CD4-positive, alpha-beta T cell treated with Interleukin-21 for 1 hour (primary cell): ENCODE measurements at places on chromosomes 3 and 15.
A peak's percentile ranks its signal among the peaks of the same experiment; 100 is the strongest.

DNA sequence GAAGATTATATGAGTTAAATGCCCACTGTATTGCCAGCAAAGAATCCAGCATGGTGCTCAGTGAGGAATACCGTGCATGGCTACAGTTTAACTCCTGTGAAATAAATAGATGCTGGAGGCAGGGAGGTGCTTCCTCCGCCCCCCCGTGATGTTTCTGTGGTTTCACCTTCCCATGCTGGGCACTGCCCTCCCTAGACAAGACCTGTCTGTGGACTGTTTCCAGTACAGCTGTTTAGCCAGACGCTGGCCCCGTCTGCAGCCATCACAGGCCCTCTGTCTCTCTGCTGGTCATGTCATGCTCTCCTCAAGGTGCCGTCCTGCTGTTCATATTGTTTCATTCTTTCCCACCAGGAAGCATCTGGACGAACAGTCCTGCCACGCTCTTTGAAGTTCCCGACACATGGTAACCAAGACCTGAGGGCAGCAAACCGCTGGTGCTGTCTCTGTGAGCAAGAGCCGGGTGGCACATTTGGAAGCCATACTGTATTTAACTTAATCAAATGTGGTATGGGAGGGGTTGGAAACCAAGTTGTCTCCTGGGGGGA lies 31.4 kb downstream of the GOLGA8S start:
- DNase-seq = no peak

GRCh38 chr15:80474224-80475215 lies 70.3 kb downstream of the ARNT2 start:
- no peak for DNase-seq

DNA sequence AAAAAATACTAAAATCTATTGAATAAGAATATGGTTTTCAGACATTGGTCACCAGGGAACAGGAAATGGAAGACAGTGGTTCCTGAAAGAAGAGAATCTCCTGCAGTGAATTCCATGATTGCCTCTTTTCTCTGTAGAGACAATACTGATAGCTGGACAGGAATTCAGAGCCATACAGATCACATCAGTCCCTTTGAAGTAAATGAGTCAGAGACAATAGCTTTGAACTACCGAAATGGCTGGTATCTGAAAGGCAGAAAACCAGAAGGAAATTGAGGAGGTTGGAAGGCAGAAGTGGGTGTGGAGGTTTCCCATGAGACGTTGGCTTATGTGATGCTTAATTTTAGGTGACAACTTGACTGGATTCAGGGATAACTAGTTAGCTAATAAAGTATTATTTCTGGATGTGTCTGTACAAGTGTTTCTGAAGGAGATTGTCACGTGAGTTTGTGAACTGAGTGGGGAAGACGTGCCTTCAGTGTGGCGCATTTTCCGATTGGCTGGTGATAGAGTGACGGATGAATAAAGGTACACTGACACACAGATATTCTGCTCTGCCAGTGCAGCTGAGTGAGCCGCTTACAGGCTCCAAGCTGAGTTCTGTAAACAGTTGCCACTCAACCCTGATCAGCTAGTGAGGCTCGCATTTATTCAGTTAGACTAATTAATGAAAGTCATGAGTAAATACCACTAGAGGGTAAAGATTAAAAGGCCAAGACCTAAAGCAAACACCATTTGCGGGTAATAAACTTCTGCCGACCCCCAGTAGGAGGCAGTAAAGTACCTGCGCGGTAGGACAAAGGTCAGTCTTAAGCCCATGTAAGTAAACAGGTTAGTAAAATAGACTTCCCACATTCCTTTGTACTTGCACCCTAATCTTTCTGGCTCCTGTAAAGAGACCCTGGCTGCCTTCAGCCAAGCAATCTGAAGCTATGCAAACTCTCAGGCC lies 1298.6 kb downstream of the SI start:
- no peak for DNase-seq

DNA sequence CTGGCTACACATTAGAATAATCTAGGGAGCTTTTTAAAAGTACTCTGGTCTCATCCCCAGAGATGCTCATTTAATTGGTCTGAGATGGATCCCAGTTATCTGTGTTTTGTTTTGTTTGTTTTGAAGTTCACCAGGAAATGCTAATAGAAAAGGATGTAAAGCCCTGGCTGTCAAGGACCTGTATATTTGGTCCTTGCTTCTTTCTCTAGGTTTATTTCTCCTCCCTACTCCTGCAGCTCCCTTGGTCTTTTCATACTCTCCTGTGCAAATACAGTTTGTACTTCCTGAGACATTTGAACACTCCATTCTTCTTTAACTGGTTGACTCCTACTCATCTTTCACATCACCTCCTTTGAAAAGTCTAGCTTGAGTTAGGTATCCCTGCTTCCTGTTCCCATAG lies 3.3 kb downstream of the PIK3CA start:
- no peak for DNase-seq

GRCh38 chr3:191363221-191363620 lies 32.9 kb upstream of the UTS2B start:
- DNase-seq = no peak

DNA sequence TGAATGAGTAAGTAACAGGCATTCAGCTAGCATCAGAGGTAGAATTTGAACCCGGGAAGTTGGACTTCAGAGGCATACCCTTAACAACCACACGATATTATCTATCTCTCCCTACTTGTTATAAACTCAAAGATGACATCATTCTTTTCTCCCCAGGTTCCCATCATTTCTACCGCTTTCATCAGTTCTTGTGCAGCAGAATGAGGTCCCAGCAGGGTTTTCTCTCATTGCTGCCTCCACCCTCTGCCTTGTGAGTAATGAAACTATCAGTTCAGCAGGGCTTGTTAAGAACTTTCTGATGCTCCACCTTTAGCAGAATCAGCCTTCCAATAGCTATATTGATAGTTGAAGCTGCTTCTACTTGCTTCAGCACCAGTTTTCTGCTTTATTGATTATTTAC lies 487.5 kb upstream of the KCNMB2 start:
- no peak for DNase-seq

DNA sequence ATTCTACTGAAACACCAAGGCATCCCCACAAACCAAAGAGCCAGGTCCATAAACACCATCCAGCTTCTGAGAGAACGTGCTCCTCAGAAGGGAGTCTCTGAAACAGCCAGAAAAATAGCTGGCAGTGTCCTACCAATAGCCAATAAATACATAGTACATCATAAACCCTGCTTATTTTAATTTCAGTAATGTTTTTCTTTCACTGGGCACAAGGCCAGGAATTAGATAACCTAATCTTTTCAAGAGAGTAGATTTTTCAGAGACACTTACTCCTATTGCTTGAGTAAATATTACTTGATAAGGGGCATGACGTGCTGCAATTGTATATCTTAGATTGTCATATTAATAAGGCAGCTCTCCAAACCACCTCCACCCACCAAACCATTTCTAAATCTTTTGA lies 22.7 kb downstream of the GADL1 start:
- DNase-seq = no peak

- DNase-seq = no peak
These were observed 286.8 kb upstream of the TRIM42 start for GRCh38 chr3:140391061-140391460.

- DNase-seq = no peak
These were observed 15.9 kb upstream of the GPR156 start for GRCh38 chr3:120300971-120301370.

- no peak for DNase-seq
These were observed 241.9 kb upstream of the TOPAZ1 start for GRCh38 chr3:43999728-44000319.

DNA sequence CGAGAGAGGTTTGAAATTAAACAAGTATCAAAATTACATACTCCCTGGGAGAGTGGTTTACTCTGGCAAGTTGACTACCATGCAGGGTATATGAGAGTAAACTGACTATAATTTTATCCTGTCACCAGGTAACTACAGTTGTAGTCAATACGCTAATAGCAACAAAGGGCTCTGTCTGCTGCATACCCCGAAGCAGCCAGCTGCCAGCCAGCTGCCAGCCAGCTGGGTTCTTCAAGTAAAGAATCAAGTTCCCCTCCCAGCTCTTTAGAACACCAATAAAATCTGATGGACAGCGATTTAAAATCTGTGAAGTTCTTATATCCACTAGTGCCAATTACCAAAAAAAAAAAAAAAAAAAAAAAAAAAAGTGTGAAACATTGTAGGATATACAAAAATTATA lies 417.7 kb upstream of the CFAP20DC start:
- no peak for DNase-seq

- DNase-seq = no peak
These were observed at the start of gene TMC3 for GRCh38 chr15:81373775-81374395. Gene TMC3 (minus strand): TSS chr15:81374213. CDS start chr15:81374077, 136 bp downstream.

- no peak for DNase-seq
These were observed 11.5 kb downstream of the ACKR2 start for GRCh38 chr3:42820746-42821051.

DNA sequence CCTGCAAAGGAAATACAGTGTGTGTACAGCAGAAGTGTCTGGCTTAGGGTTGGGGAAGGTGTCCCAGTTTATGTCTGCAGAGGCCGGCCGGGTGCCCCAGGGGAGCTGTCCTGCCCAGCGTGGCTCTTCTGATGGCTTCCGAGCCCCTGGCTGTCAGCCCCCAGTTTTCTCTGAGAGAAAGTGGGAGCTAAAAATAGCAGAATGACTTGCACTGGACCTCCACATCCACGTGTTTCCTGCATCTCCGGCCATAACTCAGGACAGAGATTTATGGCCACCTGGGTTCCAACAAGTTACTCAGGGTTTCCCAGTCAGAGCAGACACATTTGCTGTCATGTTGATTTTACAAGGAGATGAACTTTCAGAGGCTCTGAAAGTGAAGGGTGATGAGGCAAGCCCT lies 192.0 kb downstream of the ATP10A start:
- no peak for DNase-seq

GRCh38 chr3:198113206-198114053 lies 153.4 kb downstream of the LMLN start:
- DNase-seq = no peak

DNA sequence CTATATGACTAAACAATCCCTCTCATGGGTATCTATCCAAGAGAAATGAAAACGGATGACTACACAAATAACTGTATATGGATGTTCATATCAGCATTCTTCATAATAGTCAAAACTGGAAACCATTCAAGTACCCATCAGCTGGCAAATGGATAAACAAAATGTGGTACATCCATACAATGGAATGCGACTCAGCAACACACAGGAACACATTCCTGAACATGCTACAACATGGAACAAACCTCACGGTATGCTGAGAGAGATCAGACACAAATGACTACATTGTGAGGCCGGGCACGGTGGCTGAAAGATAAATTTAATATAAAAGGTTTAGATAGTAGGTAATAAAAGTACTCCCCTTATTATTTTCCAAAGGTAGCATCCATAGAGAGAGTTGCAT lies 42.6 kb downstream of the CCR4 start:
- no peak for DNase-seq

GRCh38 chr3:142706321-142707127 lies 17.3 kb upstream of the TRPC1 start:
- DNase-seq = no peak

DNA sequence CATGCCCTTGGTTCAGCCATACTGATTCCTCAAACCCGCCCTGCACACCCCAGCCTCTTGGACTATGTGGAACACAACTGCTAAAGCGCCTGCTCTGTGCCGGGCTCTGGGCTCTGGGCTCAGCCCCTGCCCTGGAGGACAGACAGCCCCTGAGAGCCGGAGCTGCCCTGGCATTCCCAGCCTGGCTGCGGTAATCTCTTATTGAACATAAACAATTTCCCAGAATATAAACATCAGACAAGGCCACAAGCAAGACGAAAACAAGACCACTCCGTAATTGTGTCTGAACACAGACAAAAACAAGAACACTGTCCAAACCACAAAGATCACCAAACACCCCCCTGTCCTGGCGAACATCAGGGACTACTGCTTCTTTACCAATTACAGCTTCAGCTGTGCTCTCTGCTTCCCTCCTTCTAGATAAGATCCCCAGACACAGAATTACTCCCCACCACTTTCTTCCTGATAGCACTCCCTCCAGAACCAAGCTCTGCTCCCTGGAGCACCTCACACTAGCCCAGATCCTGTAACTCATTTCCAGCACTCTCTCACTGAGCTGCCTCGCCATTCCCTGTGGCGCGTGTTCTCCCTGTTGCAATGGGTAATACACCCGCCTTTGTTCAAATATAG lies 57.1 kb upstream of the TLE3 start:
- DNase-seq = no peak

GRCh38 chr15:43828061-43828657 lies 1.4 kb downstream of the WDR76 start:
- peak; percentile 18 for DNase-seq

- DNase-seq = no peak
These were observed 25.0 kb downstream of the LIPH start for GRCh38 chr3:185527364-185527763.

DNA sequence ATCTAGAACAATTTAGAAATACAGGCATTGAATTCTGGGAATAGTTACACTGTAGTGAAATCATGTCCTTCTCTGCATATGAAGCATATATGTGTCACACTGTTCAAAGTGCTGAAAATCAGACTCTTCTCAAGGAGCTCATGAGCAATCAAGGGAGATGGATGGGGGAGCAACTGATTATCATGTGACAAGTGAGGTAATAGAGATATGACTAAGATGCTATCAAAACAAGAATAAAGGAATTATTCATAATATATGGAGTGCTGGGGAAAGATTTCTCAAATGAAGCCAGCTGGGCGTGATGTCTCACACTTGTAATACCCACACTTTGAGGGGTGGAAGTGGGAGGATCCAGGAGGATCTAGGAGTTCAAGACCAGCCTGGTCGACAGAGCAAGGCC lies 74.9 kb upstream of the CHRNB4 start:
- DNase-seq = no peak

DNA sequence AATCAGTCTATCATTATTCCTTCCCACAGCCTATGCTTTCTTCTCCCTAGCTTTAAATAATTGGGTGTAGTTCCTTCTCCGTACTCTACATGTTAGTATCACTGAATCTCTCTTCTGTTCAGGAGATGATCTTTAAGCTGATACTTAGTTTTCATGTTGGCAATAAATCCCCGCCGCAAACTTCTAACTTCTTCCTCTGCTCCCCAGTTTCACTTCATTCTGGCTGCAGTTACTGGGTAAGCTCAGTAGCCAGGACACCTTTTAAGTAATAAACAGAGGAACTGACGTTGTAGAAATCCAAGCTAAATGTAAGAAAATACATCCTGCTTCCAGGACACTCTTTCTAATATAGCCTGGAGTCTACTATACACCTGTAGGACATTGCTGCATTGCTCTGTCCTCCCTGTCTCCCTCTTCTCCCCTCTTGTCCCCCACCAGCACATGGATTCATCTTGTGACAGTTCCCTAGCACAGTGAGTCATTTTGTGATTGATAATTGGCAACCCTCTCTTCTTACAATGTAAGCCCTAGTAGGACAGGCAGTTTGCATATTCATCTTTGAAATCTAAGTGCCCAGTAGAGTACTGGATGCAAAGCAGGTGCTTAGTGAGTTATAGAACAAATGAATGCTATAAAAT lies 598.2 kb downstream of the UNC13C start:
- no peak for DNase-seq

DNA sequence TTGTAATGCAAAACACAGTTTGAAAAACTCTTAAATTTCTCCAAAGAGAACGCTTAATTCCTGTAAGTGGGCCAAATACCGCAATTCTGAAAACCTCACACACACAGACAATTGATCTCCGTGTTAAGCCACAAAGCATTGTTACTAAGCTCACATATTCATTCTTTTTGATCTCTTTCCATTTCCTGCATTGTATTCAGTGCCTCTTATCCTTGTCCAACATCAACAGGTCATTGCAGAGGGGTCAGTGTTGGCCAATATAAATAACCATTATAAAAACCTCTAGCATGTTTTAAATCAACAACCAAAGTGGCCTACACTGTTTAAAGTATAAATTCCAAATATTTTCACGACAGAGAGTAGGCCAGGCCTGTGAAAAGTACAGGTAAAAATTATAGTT lies 171.1 kb downstream of the PDZRN3 start:
- no peak for DNase-seq

- DNase-seq = no peak
These were observed 221.9 kb upstream of the LRIG1 start for GRCh38 chr3:66722675-66723074.
